Naive thymus-derived CD4-positive, alpha-beta T cell (primary cell): ENCODE measurements at places on chromosomes 4 and X.

- DNase-seq, result no peak
These were observed 406.6 kb downstream of the PCDH10 start for GRCh38 chr4:133555671-133556070.

- no peak for DNase-seq
These were observed 2.6 kb downstream of the SLC25A31 start for GRCh38 chr4:127732623-127733328.

- DNase-seq, result peak; percentile 31
These were observed 17.1 kb upstream of the PAGE2B start for GRCh38 chrX:55057675-55058249.

DNA sequence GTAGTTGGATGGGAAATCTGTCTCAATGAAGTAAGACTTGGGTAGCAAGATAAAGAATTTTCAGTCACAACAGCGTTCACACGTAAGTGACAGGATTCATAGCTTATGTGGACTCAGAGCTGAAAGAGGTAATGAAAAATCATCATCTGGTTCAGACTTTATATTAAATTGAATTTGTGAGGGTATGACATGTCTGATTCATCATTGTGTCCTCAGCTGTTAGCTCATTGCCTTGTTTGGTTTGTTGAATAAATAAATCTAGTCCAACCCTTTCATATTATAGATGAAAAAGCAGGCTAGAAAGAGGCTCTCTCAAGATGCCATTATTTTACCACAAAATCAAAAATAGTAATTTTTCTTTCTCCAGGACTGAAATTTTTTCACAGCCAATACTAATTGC, 2.7 kb upstream of the CYSLTR1 start:
- DNase-seq, result no peak

GRCh38 chrX:15349046-15349445, 13.7 kb upstream of the PIGA start:
- DNase-seq, result no peak

- DNase-seq, result no peak
These were observed 57.0 kb downstream of the MAPK10 start for GRCh38 chr4:86302830-86303229.

DNA sequence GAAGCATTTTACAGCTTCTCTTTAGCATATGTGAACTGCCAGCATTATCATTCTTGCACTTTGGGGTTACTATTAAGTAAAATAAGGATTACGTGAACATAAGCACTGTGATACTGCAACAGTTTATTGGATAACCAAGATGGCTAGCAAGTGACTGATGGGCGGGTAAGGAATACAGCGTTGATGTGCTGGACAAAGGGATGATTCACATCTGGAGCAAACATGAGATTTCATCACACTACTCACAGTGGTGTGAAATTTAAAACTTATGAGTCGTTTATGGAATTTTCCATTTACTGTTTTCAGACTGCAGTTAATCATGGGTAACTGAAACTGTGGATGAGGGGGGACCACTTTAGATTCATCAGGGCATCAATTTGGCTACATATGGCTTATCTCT, 16.0 kb downstream of the NBDY start:
- no peak for DNase-seq

DNA sequence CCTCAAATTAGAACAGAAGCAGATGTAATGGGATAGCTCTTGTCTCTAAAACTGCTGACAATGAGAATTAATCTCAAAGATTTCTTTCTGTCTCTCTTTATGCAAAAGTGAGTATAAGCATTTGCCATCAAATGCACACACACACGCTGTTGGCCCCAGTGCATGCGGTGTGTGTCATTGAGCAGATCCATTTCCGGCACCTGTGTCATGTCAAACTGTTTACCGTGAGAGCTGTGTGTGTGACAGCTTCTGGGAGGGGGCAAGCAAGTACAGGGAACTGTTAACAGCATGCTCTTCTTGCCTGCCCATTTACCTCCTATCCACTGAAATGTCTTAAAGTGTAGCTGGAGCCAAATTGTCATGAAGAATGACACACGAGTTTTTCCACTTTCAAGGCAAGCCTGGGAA, 297.9 kb upstream of the FAT4 start:
- DNase-seq, result no peak

GRCh38 chr4:1104647-1105046, 8.7 kb downstream of the RNF212 start:
- DNase-seq, result no peak

GRCh38 chrX:153886915-153887314, 942 bp upstream of the L1CAM start:
- no peak for DNase-seq

GRCh38 chrX:45351478-45351877, 150.8 kb upstream of the DIPK2B start:
- DNase-seq, result no peak

DNA sequence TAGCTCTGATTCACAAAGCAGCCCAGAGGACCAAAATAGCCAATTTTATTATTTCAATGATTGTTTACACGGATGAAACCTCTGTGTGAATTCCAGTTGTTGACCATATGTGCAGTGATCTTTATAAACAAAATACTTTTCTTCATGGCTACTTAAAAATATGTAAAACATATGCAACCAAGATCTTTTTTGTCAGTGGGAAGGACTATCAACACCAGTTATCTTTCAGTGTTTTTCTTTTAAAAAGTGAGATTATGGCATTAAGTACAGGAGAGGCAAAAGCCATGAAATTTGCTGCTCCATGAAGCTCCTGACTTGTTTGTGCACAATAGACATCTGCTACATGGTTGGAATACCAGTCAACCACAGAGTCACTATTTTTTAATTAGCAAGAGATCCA, 184.4 kb downstream of the DKK2 start:
- no peak for DNase-seq

DNA sequence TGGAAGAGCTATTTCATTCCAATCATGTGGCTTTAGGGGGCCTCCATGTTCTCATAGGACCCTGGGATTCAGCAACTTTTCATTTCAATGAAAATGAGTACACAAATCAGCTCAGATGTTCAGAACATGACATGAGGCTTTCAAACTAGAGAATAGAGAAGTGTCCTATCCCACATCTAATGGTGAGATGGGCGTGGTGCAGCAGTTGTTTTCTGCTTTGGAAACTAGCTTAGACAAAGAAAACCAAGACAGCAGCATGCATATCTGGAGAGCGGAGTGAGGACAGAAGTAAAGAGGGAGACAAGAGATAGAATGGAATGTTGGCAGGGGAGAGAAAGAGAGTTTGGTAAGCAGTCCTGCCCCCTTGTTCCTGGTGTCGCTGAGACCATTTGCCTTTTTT, 1009.1 kb upstream of the IGFBP7 start:
- DNase-seq, result no peak

GRCh38 chr4:25608644-25609043, 47.0 kb upstream of the SLC34A2 start:
- no peak for DNase-seq

DNA sequence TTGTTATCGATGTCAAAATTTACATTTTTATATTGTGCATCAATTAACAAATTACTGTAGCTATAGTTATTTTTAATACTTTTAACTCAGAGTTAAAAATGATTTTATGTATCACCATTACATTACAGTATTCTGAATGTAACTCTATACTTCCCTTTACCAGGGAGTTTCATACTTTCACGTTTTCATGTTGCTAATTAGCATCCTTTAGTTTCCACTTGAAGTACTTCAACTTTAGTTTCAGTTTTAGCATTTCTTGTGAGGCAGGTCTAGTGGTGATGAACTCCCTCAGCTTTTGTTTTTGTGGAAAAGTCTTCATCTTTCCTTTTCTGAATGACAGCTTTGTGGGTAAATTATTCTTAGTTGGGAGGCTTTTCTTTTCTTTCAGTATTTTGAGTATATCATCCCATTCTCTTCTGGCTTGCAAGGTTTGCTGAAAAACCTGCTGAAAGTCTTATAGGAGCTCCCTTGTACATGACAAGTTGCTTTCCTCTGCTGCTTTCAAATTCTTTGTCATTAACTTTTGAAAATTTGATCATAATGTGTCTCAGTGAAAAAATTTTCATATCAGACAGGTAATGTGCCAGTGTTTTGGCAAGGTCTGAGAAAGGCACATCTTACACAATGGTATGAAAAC, 9.8 kb upstream of the CISD2 start:
- DNase-seq, result no peak

DNA sequence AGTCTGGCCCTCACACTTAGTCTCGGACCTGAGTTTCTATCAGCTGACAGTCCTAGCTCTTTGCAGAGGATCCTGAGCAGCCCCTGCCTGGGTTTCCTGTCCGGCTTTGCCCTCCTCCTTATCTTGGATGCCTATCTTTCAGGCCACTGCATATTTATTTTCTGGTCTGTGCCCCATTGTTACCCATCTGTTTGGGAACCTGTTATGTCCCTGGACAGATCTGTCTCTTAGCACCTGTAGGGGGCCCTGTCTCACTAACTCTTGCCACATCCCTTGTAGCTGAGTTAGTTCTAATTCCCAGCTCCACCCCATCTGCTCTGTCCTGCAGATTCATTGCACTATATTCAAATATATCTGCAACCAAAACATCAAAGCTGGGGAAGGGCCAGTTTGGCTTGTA, 514.9 kb upstream of the LCORL start:
- DNase-seq, result no peak

DNA sequence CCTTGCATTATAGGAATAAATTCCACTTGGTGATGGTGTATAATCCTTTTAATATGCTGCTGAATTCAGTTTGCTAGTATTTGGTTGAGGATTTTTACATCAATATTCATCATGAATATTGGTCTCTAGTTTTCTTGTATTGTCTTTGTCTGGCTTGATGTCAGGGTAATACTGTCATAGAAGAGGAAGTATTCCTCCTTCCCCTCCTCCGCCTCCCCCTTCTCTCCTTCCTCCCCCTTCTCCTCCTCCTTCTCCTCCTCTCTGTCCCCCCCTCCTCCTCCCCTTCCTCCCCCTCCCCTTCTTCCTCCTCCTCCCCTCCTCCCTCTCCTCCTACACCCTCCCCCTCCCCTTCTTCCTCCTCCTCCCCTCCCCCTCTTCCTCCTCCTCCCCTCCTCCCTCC, 65.8 kb downstream of the RGS12 start:
- DNase-seq, result no peak

GRCh38 chr4:156578005-156578404, 393.6 kb downstream of the PDGFC start:
- no peak for DNase-seq

- DNase-seq, result no peak
These were observed 48.3 kb downstream of the CD99L2 start for GRCh38 chrX:150849996-150850720.

GRCh38 chr4:7402526-7402925, 32.2 kb downstream of the PSAPL1 start:
- no peak for DNase-seq

DNA sequence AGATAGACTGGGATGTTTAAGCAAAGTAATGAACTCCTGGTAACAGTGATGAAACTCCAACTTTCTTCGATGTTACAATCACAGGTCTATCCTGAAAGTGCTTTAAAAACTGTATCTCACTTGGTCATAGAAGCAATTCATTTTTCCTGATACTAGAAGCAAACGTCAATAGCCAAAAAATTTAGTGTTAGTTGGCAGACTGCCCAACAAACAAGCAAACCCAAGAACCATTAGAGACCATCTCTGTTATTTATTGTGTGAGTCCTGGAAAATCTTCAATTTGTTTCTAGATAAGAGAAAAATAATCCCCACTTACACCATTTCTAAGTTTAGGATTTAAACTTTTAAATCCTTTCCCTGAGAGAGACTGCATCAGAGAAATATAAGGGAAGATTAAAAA, 553.9 kb downstream of the INPP4B start:
- no peak for DNase-seq

DNA sequence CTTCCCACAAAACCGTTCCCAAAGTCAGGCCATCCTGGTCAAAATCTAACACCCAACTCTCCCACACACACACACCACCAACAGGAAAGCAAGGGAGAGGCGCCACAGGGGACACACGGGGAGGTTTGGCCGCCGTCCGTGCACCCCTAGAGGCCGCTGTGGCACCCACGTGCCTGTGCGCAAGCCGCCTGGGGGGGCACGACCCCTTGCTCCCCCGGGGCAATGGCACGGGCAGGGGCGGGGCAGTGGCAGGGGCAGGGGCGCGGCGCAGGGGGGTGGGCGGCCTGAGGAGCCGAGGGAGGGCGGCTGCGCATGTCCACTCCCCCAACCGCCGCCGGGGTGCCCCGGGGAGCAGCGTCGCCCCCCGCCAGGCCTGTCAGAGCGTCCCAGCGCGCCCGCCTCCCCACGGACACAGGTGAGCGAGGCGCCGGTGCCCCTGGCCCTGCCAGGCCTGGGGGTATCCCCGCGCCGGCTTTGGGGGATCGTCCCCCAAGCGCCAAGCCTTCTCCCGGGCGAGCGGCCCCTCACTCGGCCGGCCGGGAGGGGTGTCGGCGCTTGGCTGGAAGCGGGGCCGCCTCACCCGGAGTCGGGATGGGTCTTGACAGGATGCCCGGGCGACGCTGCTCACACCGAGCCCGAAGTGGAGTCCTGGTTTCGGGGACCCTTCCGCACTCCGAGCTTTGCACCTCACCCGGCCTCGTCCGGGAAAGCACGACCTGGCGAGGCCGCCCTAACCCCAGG, at the start of gene ERAS:
TSS of gene ERAS (plus strand) at position 379 of the 741 bp plus-strand sequence. CDS start 2,611 bp downstream, outside the sequence.
- no peak for DNase-seq

DNA sequence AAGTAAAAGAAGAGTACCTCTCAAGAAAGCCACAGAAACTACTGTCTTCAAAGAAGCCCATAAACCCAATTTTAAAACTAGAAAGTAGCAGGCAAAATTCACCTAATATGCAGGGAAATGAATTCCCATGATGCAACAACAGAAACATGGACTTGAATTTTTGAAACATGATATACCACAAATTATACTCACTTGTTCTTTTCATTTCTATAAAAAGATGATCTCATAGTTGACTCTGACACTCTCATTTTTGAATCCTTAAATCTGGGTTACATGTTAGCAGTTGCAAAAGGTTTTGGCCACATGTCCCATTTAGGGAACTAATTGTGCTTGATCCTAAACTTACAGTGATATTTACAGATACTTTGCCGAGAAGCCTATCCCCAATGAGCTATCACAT, 1130.8 kb downstream of the FAT4 start:
- DNase-seq, result no peak

DNA sequence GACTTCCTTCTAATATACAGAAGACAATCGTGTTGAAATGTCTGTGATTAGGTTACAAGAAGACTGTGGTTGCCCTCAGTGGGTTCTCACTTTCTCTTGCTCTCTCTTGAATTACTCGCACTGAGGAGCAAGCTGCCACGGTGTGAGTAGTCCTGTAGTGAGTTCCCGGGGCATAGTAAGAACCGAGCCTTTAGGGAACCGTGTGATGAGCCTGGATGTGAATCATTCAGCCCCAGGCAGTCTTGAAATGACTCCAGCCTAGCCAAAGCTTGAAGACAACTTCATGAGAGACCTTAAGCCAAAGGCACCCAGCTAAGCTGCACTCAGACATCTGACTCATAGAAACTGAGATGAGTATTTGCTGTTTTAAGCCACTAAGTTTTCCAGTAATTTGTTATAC, 292.7 kb downstream of the SPOCK3 start:
- DNase-seq, result no peak
